Activated CD8-positive, alpha-beta memory T cell treated with anti-CD3 and anti-CD28 coated beads for 4 hours (primary cell): ENCODE measurements at places on chromosomes 4 and X.

- no peak for DNase-seq
These were observed 39.4 kb downstream of the ERVMER34-1 start for GRCh38 chr4:52711834-52712250.

GRCh38 chr4:53932796-53933610 lies 131.4 kb downstream of the CHIC2 start:
- DNase-seq: no peak

DNA sequence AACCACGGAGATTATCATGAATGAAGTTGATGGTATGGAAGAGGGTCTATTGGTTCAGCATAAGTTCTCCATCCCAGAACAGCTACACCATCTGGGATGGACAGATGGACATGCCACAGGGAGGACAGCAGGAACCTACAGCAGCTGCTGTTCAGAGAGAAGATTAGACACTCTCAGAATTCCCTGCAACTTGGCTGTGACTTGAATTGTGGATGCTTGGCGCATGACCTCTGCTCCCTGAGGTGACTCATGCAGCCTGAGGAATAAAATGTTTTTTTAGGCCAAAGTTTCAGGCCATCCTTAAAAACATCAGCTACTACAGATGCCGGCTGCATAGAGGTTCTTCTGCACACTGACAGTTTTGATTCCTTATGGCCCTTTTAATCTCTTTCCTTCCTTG lies 97.3 kb downstream of the RS1 start:
- no peak for DNase-seq

DNA sequence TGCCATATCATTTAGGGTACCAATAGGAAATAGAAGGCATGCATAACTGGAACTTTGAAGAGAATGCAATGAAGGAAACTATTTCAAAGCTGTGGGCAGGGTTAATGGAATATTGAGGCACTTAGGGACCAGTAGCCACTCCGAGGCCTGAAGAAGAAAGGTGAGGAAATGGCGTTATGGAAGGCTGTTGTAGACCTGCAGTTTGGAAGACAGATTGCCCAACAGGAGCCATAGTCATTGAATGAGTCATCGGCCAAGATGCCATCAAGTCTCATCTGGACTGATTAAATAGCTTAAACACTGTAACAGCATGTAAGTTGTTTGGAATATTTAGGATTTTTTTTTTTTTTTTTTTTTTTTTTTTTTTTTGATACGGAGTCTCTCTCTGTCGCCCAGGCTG lies 11.6 kb downstream of the CXCL13 start:
- DNase-seq: no peak

DNA sequence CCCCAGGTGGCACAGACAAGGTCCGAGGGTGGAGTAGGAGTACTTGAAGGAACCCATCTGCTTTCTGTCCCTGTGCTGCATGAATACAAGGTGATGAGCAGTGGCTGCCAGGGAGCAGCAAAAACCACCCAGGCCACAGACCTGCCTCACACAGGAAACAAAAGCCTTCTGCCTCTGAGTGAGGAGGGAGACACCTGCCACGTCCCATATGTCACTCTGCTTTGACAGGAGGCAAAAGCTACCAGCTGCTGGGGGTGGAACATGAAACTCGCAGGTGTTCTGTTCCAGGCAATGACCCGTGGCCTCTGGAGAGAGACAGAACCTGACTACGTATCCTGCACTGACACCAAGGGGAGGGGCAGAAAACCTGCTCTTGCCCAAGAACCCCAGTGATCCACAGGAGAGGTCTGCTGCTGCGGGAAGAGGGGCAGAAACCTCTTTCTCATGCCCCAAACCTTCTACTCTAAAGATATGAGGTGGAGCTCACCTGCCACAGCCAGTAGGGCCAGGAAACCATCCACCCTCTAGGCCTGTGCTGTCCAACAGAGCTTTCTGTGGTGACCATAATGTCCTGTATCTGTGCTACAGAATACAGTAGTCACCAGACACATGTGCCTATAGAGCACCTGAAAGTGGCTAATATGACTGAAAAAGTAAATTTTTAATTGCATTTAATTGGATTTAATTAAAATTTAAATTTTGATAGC lies 172.9 kb downstream of the PRDM5 start:
- no peak for DNase-seq

GRCh38 chr4:15910155-15910940 lies 28.2 kb downstream of the FGFBP1 start:
- DNase-seq: no peak

GRCh38 chrX:135632353-135632752 lies 81.1 kb upstream of the CT45A1 start:
- DNase-seq: no peak

GRCh38 chrX:20693078-20693477 lies 426.4 kb upstream of the RPS6KA3 start:
- DNase-seq: no peak

DNA sequence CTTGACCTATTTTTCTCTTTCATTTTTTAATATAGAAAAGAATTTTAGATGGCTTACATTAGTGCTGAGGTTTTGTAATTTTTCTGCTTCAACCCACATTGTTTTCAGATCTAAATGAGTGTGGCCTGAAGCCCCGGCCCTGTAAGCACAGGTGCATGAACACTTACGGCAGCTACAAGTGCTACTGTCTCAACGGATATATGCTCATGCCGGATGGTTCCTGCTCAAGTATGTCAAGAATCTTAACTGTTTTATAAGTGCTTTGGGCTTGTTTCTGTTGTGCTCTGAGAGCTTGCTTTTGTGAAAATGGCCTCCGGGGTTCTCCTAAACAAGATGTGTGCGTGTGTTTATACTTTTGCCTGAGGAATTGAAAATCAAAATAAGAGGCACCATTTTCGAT lies 41.6 kb downstream of the NPNT start:
- no peak for DNase-seq

- DNase-seq: no peak
These were observed 964.7 kb downstream of the PCDH19 start for GRCh38 chrX:99445336-99445735.

DNA sequence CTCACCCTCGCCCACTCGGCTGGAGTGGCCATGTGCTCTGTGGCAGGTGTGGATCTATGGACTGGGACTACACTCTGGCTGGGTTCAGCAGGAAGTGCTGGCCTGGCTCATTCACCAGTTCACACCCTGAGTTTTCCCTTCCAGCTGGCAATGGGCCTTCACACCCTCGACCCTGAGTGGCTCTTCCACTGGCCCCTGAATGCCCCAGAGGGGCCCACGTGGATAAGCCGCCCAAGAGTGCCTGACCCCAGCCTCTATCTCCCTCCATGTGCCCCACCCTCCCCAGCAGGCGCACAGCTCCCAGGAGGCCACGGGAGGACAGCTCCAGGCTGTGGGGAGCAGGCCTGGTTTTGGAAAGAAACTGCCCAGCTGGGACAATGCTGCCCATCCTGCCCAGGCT lies 234.1 kb downstream of the AFAP1 start:
- no peak for DNase-seq

DNA sequence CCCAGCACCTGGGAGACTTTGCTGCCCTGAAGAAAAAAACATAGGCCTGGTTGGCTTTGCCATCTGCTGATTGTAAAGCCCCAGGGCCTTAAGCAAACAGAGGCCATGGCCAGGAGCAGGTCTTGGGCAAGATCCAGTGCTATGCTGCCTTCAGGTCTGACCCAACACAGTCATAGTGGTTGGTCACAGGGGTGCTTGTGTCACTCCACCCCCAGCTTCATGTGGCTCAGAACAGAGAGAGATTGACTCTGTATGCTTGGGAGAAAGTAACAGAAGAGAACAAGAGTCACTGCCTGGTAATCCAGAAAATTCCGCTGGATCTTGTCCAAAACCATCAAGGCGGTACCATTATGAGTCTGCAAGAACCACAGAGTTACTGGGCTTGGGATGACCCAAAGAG lies 24.4 kb upstream of the SMARCA5 start:
- DNase-seq: no peak

- DNase-seq: no peak
These were observed 9.9 kb downstream of the PRMT9 start for GRCh38 chr4:147674073-147674472.

- no peak for DNase-seq
These were observed 620 bp downstream of the ANAPC10 start for GRCh38 chr4:145097331-145097820.

GRCh38 chr4:71147261-71147660 lies 153.8 kb downstream of the DCK start:
- DNase-seq: no peak
